ENCODE measurements at places on chromosomes 13 and 19. TPM values are rescaled to one million over a fixed set of nuclear protein-coding genes. Genes with fewer than 3 reads are reported as not detected.

Gene ZNF700
- polyA plus RNA-seq = 10.9 TPM

Gene ZNF470
- polyA plus RNA-seq = 15.9 TPM

Gene DLL3
- polyA plus RNA-seq = 56.0 TPM

Gene DMAC2
- 51.2 TPM for polyA plus RNA-seq

Gene FKBP8
- 354 TPM for polyA plus RNA-seq

Gene CD70
- not detected for polyA plus RNA-seq

Gene MEDAG
- 1.4 TPM for polyA plus RNA-seq

Gene SLC46A3
- polyA plus RNA-seq = 7.0 TPM

Gene LILRA5
- polyA plus RNA-seq = 0.54 TPM

Gene TEX101
- not detected for polyA plus RNA-seq

Gene SCEL
- not detected for polyA plus RNA-seq

Gene BRCA2
- 4.1 TPM for polyA plus RNA-seq

Gene VSTM2B
- 43.2 TPM for polyA plus RNA-seq

Gene ZNF418
- 23.9 TPM for polyA plus RNA-seq

Gene CCDC122
- 7.3 TPM for polyA plus RNA-seq

Gene OR10H1
- polyA plus RNA-seq = 0.08 TPM

Gene CERS1
- 141 TPM for polyA plus RNA-seq

Gene VMAC
- polyA plus RNA-seq = 8.5 TPM

Data from spinal cord (tissue), 10 donors.